CD4-positive, CD25-positive, alpha-beta regulatory T cell (primary cell): ENCODE measurements at places on chromosomes 5 and 9.

DNA sequence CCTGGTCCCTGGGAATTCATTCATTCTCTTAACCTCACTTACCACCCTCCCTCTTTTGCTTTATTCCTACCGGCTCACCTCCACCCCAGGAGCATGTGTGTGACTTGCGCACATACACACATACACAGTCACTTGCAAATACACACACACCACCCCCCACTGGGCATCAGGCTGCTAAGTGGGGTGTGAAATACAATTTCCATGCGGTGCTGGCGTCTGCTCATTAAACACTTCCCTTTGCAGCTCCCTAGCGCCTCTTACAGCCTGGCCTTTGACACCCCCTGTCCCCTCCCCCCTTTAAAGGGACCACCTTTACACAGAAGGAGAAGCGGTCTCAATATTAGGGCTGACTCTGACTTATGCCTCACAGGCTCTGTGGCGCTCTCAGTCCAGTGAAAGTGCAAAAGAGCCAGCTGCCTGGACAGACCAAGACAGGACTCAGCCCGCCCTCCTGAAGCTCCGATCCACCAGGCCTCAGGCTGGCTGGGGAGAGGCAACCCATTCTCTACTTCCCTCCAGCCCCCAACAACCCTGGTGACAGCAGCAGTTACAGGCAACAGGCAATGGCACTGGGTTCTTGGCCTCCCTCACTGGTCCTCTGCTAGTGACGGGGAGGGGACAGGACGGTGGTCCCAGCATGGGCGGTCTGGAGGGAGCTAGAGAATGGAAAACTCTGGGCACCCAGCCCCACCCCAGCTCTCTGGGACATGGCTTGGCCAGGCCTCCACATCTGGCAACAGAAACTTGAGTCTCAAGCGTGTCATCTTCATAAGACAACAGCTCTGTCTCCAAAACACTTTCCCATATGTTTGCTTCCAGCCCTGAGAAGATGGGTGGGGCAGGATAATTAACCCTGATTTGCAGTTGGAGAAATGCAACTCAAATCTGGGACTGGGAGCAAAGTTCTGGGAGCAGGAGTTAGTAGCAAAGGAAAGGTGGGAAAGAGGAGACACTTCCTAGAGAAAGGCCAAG, 12.0 kb downstream of the ENHO start:
- no peaks in the 10 kb centered on the region for H3K4me1 ChIP-seq
- no peaks in the 10 kb centered on the region for H3K36me3 ChIP-seq
- H3K4me3 ChIP-seq = no peak overlapping the region
- H3K27me3 ChIP-seq = no peaks in the 10 kb centered on the region

GRCh38 chr5:6302075-6302474, 76.3 kb downstream of the MED10 start:
- no peaks in the 10 kb centered on the region for H3K27me3 ChIP-seq
- H3K4me3 ChIP-seq = no peak overlapping the region
- DNase-seq = no peak
- H3K4me1 ChIP-seq = no peaks in the 10 kb centered on the region
- H3K27ac ChIP-seq = no peak overlapping the region

DNA sequence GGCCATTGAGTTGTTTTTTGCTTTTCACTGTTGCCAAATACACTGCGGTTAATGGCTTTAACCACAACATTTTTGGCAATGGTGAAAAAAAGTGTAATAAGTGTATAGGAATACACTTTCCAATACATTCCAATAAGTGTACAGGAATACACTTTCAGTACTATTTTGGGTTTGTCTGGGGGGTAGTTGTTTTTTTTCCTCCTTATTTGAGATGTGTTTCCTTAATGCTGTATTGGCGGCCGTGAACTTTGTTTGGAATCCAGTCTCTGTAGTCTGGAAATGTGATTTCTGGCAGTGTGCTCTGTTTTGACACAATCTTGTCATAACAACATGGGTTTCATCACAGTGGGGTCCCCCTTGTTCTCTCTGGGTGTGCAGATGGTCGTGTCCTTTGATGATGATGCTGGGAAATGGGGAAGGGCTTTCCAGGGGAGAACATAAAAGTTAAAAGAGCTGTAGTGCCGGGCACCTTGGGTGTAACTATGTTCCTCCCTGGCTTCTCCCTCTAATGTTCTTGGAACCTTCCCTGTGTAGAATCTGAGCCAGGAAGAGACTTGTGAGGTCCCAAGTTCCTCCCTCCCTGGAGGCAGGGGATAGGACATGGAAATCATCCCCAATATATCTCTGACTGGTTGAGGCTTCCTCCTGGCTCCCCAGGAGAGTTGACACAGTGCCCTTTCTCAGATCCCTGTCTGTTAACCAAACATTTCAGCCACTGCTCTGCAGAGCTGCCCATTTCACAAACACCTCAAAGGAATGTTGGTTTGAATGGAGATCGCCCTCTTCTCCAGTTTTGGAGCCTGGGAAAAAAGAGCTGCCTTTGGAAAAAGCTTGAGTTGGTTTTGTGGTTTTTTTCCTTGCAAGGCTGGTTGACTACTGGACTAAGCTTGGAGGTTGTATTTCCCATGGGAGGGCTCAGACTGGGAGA, 44.8 kb downstream of the RCL1 start:
- DNase-seq = no peak
- H3K27me3 ChIP-seq = no peaks in the 10 kb centered on the region
- H3K4me3 ChIP-seq = no peak overlapping the region
- no peaks in the 10 kb centered on the region for H3K4me1 ChIP-seq

DNA sequence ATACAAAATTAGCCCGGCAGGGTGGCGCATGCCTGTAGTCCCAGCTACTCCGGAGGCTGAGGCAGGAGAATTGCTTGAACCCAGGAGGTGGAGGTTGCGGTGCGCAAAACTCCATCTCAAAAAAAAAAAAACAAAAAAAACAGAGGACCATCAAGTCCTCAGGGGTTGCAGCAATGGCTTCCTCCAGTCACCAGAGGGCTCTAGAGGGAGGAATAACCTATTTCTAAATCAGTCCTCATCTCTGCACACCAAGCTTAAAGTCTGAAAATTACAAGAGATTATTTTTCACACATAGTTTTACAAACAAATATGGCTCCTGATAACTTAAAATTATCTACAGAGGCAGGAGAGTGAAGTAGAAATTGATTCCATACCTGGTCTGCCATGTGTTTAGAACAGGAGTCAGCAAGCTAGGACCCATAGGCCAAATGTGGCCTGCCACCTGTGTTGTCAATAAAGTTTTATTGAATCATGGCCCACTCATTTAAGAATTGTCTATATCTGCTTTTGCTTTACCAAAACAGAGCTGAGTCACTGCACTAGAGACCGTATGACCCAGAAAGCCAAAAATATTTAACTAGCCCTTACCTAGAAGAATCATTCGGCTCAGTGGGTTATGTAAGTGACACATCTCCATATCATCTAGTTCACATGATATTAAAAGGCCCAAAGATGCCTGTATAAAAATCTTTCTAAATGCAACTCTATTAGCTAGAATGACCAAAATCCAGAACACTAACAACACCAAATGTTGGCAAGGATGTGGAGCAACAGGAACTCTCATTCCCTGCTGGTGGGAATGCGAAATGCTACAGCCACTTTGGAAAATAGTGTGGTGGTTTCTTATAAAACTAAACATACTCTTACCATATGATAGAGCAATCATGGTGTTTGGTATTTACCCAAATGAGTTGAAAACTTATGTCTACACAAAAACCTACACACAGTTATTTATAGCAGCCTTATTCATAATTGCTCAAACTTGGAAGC, 207.7 kb downstream of the FRMD3 start:
- no peaks in the 10 kb centered on the region for H3K36me3 ChIP-seq
- no peak for DNase-seq
- H3K27ac ChIP-seq = no peak overlapping the region

DNA sequence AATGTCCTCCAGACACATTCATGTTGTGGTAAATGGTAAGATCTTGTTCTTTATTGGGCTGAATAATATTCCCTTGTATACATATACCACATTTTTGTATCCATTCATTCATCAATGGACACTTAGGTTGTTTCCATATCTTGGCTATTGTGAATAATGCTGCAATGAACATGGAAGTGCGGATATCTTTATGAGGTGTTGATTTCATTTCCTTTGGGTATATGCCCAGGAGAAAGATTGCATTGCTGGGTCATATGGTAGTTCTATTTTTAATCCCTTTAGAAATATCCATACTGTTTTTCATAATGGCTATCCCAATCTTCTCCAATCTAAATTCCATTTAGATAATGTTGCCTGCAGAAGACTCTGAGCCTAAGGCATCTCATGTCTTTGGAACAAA, 78.0 kb upstream of the TNC start:
- H3K4me3 ChIP-seq = no peak overlapping the region
- H3K27ac ChIP-seq = no peak overlapping the region
- DNase-seq = no peak
- H3K4me1 ChIP-seq = no peaks in the 10 kb centered on the region

GRCh38 chr9:94921656-94922055, 195.2 kb downstream of the AOPEP start:
- no peak for DNase-seq
- no peaks in the 10 kb centered on the region for H3K27me3 ChIP-seq
- H3K4me3 ChIP-seq = no peak overlapping the region
- no peaks in the 10 kb centered on the region for H3K36me3 ChIP-seq
- H3K27ac ChIP-seq = no peak overlapping the region
- H3K4me1 ChIP-seq = no peaks in the 10 kb centered on the region

- DNase-seq = peak; percentile 80
Measured at GRCh38 chr9:4315582-4316215, 15.8 kb upstream of the GLIS3 start.

- H3K27ac ChIP-seq = no peak overlapping the region
- peak; percentile 57 for DNase-seq
- peaks cover 24% of the 10 kb centered on the region for H3K27me3 ChIP-seq
- H3K4me1 ChIP-seq = peaks cover 9% of the 10 kb centered on the region
Measured at GRCh38 chr9:95004411-95005277, 278.1 kb downstream of the AOPEP start.

DNA sequence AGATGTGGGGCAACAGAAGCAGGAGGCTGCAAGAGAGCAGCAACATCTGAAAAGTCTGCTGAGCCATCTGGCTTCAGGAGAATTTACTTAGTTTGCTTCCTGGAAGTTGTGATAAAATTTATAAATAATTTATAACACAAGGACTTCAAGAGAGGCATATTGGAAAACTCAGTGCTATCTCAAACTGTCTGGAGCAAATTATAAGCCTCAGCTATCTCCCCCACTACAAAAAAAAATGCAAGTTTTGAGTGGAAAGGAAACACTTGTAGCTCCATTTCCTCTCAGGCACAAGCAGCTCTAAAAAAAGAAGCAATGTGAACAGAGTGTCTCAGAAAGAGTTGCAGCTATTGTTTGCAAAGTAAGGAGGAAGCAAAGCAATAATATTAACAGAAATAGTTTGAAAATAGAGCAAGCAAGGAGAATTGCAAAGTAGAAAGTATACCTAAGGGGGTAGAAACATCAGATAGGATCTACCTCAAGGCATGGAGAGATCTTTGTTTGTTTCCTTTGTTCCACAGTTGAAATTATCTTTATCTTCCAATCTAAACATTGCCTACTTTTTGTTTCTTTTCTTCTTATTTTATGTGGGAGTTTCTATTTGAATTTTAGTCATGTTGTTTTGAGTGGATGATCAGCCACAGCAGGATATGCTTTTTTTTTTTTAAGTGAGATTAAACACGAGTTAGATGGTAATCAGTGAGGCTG, 55.9 kb upstream of the IL6ST start:
- H3K4me1 ChIP-seq = peaks cover 36% of the 10 kb centered on the region
- peak overlapping the region; percentile 67 for H3K27ac ChIP-seq
- H3K36me3 ChIP-seq = no peaks in the 10 kb centered on the region
- no peaks in the 10 kb centered on the region for H3K27me3 ChIP-seq

- no peak overlapping the region for H3K27ac ChIP-seq
- no peaks in the 10 kb centered on the region for H3K27me3 ChIP-seq
- H3K36me3 ChIP-seq = peaks cover 5% of the 10 kb centered on the region
- DNase-seq = no peak
- H3K4me1 ChIP-seq = no peaks in the 10 kb centered on the region
- no peak overlapping the region for H3K4me3 ChIP-seq
Measured at GRCh38 chr9:69218166-69218565, 44.1 kb downstream of the TJP2 start.

GRCh38 chr5:98543490-98543889, 230.0 kb upstream of the RGMB start:
- no peak overlapping the region for H3K4me3 ChIP-seq
- H3K36me3 ChIP-seq = no peaks in the 10 kb centered on the region
- no peak for DNase-seq
- H3K27ac ChIP-seq = no peak overlapping the region

DNA sequence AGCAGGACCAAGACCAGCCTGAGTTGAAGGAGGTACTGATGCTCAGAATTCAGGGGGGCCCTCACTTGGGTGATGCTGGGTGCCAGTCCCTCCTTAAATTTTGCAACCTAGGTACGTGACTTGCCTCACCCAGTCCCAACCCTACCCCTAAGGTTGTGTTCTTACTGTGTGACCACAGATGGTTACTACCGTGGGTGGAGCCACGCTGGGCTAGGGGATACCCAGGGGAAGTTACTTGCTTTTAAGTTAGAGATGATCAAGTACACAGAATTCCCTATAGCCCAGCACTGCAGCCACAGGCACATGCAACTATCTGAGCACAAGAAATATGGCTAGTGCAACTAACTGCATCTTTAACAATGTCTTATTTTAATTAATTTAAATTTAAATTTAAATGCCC, 32.9 kb downstream of the NXNL2 start:
- no peak for DNase-seq
- H3K4me1 ChIP-seq = no peaks in the 10 kb centered on the region
- H3K4me3 ChIP-seq = no peak overlapping the region
- no peak overlapping the region for H3K27ac ChIP-seq

DNA sequence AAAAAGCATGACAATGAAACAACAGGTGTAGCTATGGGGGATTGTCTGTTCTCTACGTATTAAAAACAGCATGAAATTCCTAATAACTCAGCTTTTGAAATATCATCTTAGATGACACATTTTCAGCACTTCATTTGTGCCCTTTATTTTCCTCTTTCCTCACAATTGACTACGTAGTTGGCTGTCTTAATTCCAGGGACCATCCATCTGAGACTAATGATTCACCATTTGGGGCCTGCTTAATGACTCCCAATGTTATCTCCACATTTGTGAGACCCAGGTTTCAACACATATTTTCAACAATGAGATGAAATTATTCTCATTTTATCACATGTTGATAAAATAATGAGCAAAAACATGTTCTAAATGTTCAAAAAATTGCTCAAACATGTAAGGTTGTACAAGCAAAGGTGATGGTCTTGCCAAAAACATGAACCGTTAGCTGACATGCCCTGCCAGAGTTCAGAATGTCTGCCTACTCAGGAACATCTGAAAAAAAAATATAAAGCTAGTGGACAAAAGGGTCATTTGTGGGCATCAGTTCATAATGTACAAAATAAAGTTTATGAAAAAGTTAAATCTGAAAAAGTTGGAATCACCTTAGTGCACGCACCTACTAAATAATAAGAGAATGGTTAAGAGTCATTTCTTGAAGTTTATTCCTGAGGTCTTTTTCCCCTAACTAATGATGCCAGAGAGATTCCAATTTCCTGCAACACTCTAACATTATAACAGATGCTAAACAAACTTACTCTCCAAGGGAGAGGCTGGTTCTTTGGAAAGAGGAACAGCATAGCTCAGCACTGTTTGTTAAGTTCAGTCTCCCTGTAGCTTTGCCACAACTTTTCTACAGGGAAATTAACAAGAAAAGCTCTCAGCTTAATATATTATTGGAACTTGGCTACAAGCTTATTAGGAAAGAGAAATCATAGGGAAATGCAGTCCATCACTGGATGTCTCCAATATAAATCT, 275.5 kb downstream of the SPOCK1 start:
- DNase-seq = no peak
- H3K4me3 ChIP-seq = no peak overlapping the region
- H3K27me3 ChIP-seq = no peaks in the 10 kb centered on the region
- no peaks in the 10 kb centered on the region for H3K36me3 ChIP-seq
